ENCODE measurements at places on chromosomes 2 and 18.

- DNase-seq, result no peak
Measured at GRCh38 chr2:15995603-15996002, 55.3 kb downstream of the MYCN start.

DNA sequence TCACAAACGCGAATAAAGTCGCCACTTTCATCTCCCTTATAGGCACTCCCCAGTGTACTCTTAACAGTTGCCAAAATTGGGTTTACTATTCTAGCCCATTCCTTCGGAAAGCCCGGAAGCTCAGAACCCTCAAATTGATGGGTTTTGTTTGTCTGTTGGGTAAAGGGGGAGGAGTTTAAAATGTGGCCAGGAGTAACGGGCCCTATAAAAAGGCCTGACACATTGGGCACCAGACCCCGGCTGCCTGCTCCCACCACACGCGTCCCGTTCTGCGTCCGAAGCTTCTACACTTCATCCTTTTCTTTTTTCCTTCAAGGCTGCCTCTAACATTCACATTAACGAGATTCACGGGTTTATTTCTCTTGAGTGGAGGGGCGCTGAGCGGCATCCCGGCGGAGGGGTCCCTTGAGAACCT, 837 bp downstream of the NHEJ1 start:
- DNase-seq, result no peak

- no peak for DNase-seq
Measured at GRCh38 chr2:6671913-6672312, 193.8 kb downstream of the CMPK2 start.

DNA sequence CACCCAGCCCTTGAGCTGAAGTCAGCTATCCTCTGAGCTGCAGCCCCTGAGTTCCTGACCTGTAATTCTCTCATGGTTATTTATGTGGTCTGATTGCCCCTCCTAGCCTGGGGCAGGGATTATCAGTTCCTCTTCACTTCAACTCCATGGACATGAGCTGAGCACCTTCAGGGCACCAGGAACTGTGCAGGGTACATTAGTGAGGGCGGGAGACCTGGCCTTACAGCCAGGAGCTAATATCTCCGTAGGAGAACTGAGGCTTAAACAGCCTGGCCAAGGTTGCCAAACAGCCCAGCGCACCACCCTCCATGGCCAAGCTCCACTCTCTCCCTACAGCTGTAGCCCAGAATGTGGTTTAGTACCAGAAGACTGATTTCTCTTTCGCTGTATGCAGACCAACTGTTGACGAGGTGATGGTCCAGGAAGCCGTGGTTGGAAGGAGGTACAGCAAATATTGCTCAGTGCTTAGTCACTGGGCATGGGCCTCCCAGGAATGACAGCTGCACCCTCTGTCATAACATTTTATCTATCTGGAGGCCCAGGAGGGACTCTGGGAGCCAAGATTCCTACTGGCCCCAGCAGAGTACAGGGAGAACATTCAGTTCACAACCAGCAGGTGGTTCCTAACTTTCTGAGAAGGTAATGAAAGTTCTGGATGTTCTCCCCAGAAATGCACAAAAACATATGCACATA, 228.7 kb upstream of the SIX2 start:
- peak; percentile 32 for DNase-seq

DNA sequence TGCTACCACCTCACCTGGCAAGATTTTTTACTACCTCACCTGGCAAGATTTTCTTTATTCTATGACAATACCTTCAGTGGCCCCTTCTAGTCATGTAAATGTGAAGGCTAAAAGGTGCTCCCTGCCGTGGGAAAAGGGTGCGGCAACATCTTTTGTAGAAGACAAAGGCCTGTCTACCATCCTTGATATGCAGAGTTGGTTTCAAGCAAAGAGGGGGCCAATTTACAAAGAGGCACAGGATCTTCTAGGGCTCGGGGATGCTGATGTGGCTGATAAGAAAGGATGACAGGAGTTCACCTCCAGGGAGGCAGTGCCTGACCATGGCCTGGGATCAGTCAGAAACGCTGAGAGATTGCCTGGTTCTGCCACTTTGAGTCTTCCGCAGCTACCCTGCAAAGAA, 165.4 kb upstream of the SLC1A4 start:
- no peak for DNase-seq

- DNase-seq, result no peak
Measured at GRCh38 chr2:66570471-66570870, 135.5 kb downstream of the MEIS1 start.

- no peak for DNase-seq
Measured at GRCh38 chr2:236965021-236965840, 120.5 kb upstream of the COPS8 start.

- peak; percentile 76 for DNase-seq
Measured at GRCh38 chr2:30115141-30115980, 31.4 kb upstream of the YPEL5 start.

GRCh38 chr18:52319424-52319983, 20.5 kb upstream of the DCC start:
- DNase-seq, result no peak

- DNase-seq, result peak; percentile 39
Measured at GRCh38 chr18:45664824-45665763, 49.8 kb downstream of the SLC14A2 start.

- no peak for DNase-seq
Measured at GRCh38 chr2:179130560-179130959, 80.6 kb upstream of the CCDC141 start.

DNA sequence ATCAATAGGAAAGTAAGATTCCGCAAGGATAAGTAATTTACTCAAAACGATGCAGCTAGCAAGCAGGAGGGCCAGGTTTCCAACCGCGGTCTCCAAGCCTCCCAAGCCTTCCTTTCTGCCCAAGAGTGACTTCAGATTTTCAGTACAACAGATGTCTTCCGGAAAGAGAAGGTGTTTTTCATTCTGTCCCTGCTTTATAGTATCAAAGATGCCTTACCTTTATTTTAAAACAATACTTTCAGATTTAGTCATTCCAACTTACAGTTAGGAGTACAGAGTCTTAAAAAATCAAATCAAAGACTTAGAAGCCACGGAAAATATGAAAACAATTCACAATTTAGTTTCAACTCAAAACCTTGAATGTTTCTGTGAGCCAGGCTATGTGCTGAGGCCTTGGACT, 43.6 kb downstream of the CYB5A start:
- no peak for DNase-seq

GRCh38 chr18:63309422-63309821, 10.1 kb downstream of the BCL2 start:
- no peak for DNase-seq

- DNase-seq, result no peak
Measured at GRCh38 chr2:235127931-235128330, 176.1 kb downstream of the SH3BP4 start.

DNA sequence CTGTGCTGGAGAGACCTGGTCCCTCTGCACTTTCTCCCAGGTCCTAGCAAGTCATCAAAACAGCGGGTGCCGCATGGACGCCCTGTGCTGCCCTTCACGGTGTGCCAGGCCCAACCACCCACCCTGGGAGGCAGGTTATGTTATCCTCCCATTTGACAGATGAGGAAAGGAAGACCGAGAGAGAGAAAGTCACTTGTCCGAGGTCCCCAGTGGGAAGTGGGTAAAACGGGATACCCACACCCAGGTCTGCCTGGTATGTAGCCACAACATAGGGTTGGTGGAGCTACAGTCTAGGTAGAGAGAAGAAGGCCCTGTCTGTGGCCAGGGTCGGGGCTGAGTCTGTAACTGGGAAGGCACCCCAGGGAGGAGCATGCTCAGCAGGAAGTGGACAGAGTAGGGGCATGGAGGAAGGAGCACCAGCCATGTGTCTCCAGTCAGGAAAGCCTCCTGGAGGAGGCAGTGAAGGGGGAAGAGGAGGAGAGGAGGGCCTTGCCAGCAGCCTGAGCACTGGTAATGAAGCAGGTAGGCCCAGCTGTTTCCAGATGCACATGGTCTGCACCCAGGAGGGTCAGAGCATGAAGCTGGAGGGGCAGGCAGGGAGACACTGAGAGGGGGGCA, 98.4 kb downstream of the ZFP36L2 start:
- DNase-seq, result no peak

GRCh38 chr2:28683100-28683706, 68.4 kb upstream of the PPP1CB start:
- no peak for DNase-seq

- no peak for DNase-seq
Measured at GRCh38 chr2:84938194-84938879, 32.6 kb upstream of the KCMF1 start.

DNA sequence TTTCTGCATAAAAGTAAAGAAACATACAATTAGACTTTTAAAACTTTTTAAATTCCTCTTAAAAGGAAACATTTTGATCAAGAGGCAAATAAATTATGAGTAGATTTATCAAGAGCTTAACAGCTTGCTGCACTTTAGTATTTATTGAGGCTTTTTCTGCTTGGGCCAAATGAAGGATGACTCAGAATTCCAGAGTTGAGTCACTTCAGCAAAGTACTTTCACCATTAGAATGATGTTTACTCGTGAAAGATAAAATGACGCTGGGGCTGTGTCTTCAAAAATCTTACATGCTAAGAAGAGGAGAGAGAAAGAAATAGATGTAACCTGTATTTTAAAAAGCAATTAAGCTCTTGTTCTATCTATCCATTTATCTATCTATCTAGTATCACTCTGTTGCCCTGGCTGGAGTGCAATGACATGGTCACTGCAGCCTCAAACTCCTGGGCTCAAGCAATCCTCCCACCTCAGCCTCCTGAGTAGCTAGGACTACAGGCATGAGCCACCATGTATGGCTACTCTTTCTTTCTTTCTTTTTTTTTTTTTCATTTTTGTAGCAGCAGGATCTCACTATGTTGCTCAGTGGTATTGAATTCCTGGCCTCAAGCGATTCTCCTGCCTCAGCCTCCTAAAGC, 75.3 kb upstream of the RIOK3 start:
- DNase-seq, result peak; percentile 51

- no peak for DNase-seq
Measured at GRCh38 chr18:24234850-24235418, 96.1 kb downstream of the CABYR start.

DNA sequence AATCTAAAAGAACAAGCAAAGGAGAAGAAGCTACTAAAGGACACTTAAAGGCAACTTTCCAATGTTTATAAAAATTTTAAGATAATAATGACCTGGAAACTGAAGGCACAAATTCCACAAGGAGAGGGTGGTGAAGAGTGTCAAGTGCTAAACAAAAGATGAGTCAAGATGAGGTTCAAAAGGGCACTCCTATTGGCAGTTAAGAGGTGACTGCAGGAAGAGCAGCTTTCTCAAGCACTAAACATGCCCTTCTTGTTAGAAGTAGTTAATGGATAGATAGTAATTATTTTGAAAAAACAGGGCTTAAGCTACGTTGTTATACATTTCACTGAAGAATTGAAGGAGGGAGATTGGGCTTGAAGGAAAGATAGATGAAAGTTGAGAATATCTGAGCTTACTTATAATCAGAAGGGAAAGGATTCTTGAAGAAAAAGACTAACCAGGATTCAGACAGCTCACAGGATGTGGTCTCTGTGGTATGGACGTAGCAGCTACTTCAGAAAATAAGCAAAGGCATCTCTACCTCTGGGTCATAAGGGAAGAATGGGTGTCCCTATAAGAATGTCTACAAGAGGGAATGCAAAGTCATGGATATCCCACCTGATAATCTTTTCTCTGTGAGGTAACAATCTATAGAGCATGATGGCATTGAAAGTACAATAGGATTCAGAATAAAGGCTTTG, 454.7 kb upstream of the SLC39A10 start:
- DNase-seq, result no peak

- no peak for DNase-seq
Measured at GRCh38 chr18:61079714-61080113, 253.5 kb upstream of the CDH20 start.

GRCh38 chr2:168584911-168585310, 128.8 kb downstream of the CERS6 start:
- DNase-seq, result no peak

GRCh38 chr2:241565411-241565810, 6.9 kb downstream of the BOK start:
- no peak for DNase-seq

DNA sequence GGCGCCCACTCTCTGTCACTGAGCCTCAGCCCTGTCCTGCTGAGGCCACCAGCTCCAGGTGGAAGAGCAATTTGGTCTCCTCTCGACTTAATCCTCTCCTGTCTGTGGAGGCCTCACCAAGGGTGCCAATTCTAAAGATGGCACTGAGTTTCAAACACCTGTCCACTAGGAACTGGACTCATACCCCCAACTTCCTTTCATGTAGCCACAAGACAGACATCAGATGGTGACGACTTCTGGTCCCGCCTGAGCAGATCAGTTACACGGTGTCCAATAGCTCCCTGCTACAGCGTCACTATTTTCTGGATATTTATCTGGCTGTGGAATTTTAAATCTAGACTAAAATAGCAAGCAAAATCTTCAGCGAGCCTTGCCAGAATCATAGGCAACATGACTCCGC, 24.5 kb upstream of the SP5 start:
- DNase-seq, result no peak

- DNase-seq, result no peak
Measured at GRCh38 chr2:227886149-227886548, 14.7 kb downstream of the DAW1 start.

GRCh38 chr2:40760071-40760666, 308.3 kb upstream of the SLC8A1 start:
- DNase-seq, result peak; percentile 46

- peak; percentile 2 for DNase-seq
Measured at GRCh38 chr18:11570769-11571412, 38.5 kb upstream of the SLC35G4 start.

GRCh38 chr2:115572746-115573145, 1130.3 kb downstream of the DPP10 start:
- no peak for DNase-seq

DNA sequence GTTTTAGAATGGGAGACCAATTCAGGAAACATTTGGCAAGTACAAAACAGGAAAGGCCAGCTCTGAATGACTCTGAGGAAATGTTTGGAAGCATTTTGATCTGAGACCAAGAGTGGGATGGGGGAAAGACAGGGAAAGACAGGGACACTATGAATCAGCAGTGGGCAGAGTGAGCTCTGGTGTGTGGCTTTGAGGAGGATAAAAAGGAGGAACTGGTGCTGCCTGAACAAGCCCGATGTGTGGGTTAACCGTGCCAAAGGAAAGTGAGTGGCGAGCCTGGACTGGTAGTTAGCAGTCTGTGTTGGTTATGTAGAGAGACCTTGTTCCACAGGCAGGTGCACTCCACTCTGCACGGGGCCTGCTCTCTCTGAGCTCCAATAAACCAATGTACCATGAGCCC, 5.3 kb downstream of the MFSD6 start:
- DNase-seq, result no peak

- DNase-seq, result no peak
Measured at GRCh38 chr2:15040429-15041084, 408.0 kb downstream of the LRATD1 start.

DNA sequence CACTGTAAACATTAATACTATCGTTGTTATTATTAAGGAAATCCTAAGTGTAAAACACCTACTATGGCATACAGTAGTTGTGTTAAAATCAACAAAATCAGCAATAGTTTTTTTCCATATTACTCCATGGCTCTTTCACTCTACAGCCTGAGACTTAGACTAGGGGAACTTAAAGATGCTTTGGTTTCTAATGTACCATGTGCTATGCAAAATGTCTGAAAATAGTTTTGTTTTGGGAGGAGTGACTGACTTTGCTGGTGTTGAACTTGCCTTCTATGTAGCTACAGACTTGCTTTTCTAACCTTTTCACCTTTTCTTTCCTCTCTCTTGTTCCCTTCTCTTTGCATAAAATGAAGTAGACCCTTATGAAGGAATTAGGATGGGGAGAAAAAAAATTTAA, 159.0 kb upstream of the CCDC195 start:
- no peak for DNase-seq

- no peak for DNase-seq
Measured at GRCh38 chr2:47226923-47227220, 71.8 kb upstream of the STPG4 start.
